ENCODE measurements at places on chromosomes 2 and 18.

DNA sequence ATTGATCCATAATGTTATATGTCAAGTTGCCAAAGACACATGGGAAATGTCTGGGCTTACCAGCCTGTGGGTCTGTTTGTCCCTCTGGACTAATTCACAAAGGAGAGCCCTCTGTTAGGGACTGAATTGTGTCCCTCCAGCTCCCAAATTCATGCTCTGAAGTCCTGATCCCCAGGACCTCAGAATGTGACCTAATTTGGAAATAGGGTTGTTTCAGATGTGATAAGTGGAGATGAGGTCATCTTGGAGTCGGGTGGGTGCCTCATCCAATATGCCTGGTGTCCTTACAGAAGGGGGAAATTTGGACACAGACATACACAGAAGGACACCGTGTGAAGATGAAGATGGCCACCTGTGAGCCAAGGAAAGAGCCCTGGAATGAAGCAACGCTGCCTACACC lies 41.4 kb upstream of the ROCK2 start:
- H3K4me1 ChIP-seq: peaks cover 3% of the 10 kb centered on the region
- H3K4me3 ChIP-seq: no peak overlapping the region
- DNase-seq: no peak
- no peak overlapping the region for H3K27ac ChIP-seq

GRCh38 chr2:232464544-232464885 lies 8.6 kb downstream of the ALPI start:
- peaks cover 11% of the 10 kb centered on the region for H3K4me1 ChIP-seq
- no peak for DNase-seq
- H3K36me3 ChIP-seq: no peaks in the 10 kb centered on the region
- no peak overlapping the region for H3K27ac ChIP-seq
- H3K4me3 ChIP-seq: no peak overlapping the region
- peaks cover 3% of the 10 kb centered on the region for H3K27me3 ChIP-seq

DNA sequence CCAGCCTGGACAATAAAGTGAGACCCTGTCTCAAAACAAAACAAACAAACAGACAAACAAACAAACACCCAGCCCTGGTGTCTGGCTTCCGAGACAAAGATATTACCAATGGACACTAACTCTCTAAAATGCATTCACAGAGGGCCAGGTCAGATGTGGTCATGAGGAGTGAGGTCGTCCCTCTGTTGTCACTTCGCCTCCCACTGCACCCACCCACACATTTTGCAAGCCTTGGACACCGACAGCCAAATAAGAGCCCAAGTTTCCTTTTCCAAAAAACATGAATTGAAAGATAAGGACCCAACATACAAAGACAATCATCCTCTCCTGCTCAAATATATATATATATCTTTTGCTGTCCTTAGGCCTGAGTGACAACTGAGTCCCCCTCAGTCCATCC lies 319.9 kb downstream of the TSN start:
- H3K4me1 ChIP-seq: no peaks in the 10 kb centered on the region
- H3K27me3 ChIP-seq: no peaks in the 10 kb centered on the region
- no peak for DNase-seq
- no peak overlapping the region for H3K4me3 ChIP-seq
- no peak overlapping the region for H3K27ac ChIP-seq
- H3K36me3 ChIP-seq: no peaks in the 10 kb centered on the region

- no peak overlapping the region for H3K27ac ChIP-seq
- no peaks in the 10 kb centered on the region for H3K36me3 ChIP-seq
- no peaks in the 10 kb centered on the region for H3K27me3 ChIP-seq
Measured at GRCh38 chr2:132586101-132586511, 83.9 kb downstream of the LYPD1 start.

- H3K4me1 ChIP-seq: no peaks in the 10 kb centered on the region
- no peaks in the 10 kb centered on the region for H3K27me3 ChIP-seq
- no peak for DNase-seq
- H3K4me3 ChIP-seq: no peak overlapping the region
- H3K27ac ChIP-seq: no peak overlapping the region
- no peaks in the 10 kb centered on the region for H3K36me3 ChIP-seq
Measured at GRCh38 chr2:171191021-171191420, 30.3 kb upstream of the TLK1 start.

DNA sequence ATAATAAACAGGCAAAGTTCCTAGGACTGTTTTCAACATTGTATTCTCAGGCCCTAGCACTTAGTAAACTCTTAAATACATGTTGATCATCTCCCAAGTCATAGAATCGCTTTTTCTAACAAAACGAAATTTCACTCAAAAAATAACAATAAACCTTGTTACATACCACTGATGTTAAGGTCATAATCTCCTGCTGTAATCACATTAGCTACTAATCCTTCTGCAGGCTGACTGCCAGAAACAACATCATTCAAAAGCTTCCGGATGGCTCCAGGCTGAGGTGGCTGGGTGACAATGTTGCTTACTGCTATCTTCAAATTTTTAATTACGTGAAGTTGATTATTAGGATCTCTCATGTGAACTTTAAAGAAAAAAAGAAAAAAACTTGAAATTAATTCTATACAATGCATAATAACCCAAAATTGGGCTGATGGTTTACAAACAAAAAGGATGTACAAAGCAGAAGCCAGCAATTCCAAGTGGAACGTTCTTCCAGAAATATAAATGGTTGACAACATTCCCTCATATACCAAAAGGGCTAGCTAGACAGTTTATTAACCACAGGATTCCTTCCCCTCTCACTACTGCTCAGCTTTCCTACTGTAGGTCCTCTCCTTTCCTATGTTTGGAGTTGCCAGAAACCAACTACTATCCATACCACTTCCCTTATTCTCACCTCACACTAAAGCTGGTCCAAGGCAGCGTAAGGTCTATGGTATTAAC lies 11.6 kb downstream of the TRAPPC8 start:
- no peak overlapping the region for H3K27ac ChIP-seq
- H3K27me3 ChIP-seq: no peaks in the 10 kb centered on the region
- no peaks in the 10 kb centered on the region for H3K4me1 ChIP-seq
- peaks cover 44% of the 10 kb centered on the region for H3K36me3 ChIP-seq

- H3K4me3 ChIP-seq: no peak overlapping the region
- no peak for DNase-seq
- no peaks in the 10 kb centered on the region for H3K27me3 ChIP-seq
Measured at GRCh38 chr2:37527361-37527760, 144.1 kb downstream of the CDC42EP3 start.

DNA sequence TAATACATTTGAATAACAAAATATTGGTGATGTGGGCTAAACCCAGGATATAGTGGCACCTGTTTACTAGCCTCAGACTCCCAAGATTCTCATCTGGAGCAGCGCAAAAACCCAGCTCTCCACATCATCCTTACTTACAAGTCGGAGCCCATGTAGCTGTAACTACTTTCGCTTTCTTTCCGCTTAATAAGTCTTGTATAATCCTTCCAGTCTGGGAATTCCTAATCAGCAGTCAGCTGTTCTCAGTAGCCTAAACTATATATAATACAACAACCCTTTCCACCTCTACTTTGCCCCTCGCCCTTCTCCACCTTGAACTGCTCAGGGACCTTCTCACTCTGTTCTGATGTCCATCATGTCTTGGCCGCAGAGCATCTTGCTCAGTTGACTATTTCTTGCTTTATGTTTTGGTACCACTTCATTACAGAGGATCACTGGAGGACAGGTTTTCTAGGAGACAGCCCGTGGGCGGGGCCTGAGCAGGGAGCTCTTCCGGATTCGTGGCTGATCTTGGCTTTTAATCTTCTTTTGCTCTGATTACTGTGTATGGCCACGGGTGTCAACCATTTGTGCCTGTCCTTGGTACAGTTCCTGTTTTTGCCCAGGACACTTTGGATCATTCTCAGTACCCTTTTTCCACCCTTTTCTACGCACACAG lies 119.9 kb upstream of the SERTAD2 start:
- H3K36me3 ChIP-seq: no peaks in the 10 kb centered on the region
- DNase-seq: no peak
- H3K4me1 ChIP-seq: peaks cover 7% of the 10 kb centered on the region
- no peak overlapping the region for H3K27ac ChIP-seq
- H3K4me3 ChIP-seq: no peak overlapping the region

DNA sequence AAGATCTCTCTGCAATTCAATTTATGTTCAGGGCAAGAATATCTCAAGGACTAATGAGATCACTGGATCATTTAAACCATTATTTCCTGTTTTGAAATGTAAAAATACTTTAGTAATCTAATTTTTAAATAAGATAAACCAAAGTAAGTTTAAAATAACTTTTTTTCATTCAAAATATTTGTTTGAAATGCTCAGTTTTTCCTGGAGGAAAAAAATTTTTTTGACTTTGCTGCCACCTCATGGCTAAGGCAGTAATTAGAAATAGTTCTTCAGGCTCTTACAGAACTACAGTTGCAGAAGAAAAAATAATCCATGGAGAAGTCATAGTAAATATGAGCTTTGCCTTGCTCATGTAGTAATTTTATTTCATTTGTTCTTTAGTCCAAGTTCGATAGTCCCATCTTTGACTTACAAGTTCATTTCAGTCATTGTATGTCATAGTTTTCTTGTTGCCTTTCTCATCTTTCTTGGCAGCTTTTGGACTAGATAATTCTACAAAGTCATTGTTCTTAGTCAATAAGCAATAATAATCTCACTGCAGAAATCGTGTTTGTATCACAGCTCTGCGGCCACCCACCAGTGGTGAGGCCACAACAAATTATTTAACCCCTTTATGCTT lies 127.4 kb downstream of the DPP4 start:
- no peaks in the 10 kb centered on the region for H3K27me3 ChIP-seq
- DNase-seq: no peak
- no peaks in the 10 kb centered on the region for H3K4me1 ChIP-seq
- no peaks in the 10 kb centered on the region for H3K36me3 ChIP-seq

GRCh38 chr2:201057715-201058248 lies 13.7 kb downstream of the HYCC2 start:
- peaks cover 27% of the 10 kb centered on the region for H3K36me3 ChIP-seq
- H3K27me3 ChIP-seq: no peaks in the 10 kb centered on the region
- DNase-seq: no peak
- H3K4me3 ChIP-seq: no peak overlapping the region
- no peak overlapping the region for H3K27ac ChIP-seq

- H3K27me3 ChIP-seq: no peaks in the 10 kb centered on the region
- no peak overlapping the region for H3K4me3 ChIP-seq
- H3K27ac ChIP-seq: no peak overlapping the region
- H3K4me1 ChIP-seq: no peaks in the 10 kb centered on the region
- DNase-seq: no peak
Measured at GRCh38 chr18:72375618-72376017, 168.5 kb downstream of the CBLN2 start.

GRCh38 chr18:58699551-58699950 lies 28.3 kb downstream of the MALT1 start:
- no peaks in the 10 kb centered on the region for H3K27me3 ChIP-seq
- H3K4me1 ChIP-seq: peaks cover 7% of the 10 kb centered on the region
- no peak overlapping the region for H3K27ac ChIP-seq
- no peak overlapping the region for H3K4me3 ChIP-seq

DNA sequence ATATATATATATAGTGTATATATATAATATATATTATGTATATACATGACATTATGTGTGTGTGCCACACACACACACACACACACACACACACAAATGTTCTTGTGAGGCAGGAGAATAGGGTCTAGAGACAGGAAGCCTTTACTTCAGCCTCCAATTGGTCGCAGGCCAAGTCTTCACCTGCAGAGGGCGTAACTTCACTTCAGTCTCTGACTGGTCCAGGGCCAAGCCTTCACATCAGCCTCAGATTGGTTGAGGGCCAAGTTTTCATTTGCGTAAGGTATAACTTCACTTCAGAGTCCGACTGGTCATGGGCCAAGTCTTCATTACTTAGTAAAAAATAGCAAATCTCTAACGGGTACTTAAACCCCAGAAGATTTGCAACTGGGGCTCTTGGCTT lies 13.2 kb upstream of the SS18 start:
- no peak for DNase-seq
- no peaks in the 10 kb centered on the region for H3K36me3 ChIP-seq
- no peak overlapping the region for H3K4me3 ChIP-seq
- no peak overlapping the region for H3K27ac ChIP-seq

GRCh38 chr2:84201158-84201557 lies 257.9 kb downstream of the SUCLG1 start:
- no peak for DNase-seq
- H3K27ac ChIP-seq: no peak overlapping the region
- H3K4me1 ChIP-seq: no peaks in the 10 kb centered on the region
- no peak overlapping the region for H3K4me3 ChIP-seq
- no peaks in the 10 kb centered on the region for H3K36me3 ChIP-seq
- no peaks in the 10 kb centered on the region for H3K27me3 ChIP-seq

DNA sequence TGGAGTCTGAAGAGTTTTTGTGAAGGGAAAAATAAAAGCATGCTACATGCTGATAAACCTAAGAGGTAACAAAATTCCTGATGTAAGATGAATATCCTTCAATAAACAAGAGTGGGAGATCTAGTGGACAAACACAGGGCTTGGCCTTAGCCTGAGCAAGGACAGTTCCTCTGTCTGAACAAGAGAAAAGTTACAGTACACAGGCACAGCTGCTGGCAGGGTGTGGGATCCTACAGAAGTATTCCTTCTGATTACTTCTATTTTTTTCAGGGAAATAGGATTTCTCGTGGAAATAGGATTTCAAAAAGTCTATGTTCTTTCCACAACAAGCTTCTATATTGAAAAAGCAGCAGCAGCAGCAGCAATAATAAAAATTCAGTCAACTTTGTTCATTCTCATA lies 54.1 kb downstream of the NBAS start:
- no peak overlapping the region for H3K27ac ChIP-seq
- no peaks in the 10 kb centered on the region for H3K4me1 ChIP-seq
- no peak for DNase-seq
- H3K27me3 ChIP-seq: no peaks in the 10 kb centered on the region

- H3K27ac ChIP-seq: no peak overlapping the region
- no peaks in the 10 kb centered on the region for H3K4me1 ChIP-seq
- no peak for DNase-seq
- H3K4me3 ChIP-seq: no peak overlapping the region
Measured at GRCh38 chr2:191385416-191386160, 140.4 kb downstream of the MYO1B start.

GRCh38 chr2:15748736-15749323 lies 157.2 kb downstream of the DDX1 start:
- no peaks in the 10 kb centered on the region for H3K36me3 ChIP-seq
- H3K27me3 ChIP-seq: peaks cover 8% of the 10 kb centered on the region
- no peak overlapping the region for H3K4me3 ChIP-seq
- H3K27ac ChIP-seq: no peak overlapping the region
- no peak for DNase-seq
- no peaks in the 10 kb centered on the region for H3K4me1 ChIP-seq

- no peaks in the 10 kb centered on the region for H3K36me3 ChIP-seq
- H3K27ac ChIP-seq: no peak overlapping the region
- H3K4me3 ChIP-seq: no peak overlapping the region
- no peaks in the 10 kb centered on the region for H3K4me1 ChIP-seq
- H3K27me3 ChIP-seq: peaks cover 9% of the 10 kb centered on the region
Measured at GRCh38 chr18:49875783-49876182, 62.5 kb upstream of the ACAA2 start.

DNA sequence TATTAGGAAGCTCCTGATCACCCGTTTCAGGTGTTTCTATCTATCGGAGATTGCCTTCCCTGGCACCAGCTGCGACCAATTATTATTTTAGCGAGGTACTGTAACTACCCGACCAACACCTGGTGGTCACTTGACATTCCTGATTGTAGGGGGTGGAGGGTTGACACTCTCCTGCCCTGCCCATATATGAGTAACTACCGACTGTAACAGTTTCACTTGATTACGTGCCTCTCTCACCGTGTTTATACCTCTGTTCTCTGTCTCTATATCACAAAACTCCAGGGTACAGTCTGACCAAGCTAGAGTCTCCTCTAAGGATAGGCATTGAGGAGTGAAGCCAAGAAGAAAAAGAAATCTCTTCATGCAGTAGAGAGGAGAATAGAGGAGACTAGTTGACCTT lies 268.0 kb upstream of the LRATD1 start:
- no peak overlapping the region for H3K27ac ChIP-seq
- DNase-seq: no peak
- H3K4me1 ChIP-seq: no peaks in the 10 kb centered on the region

All from activated B cell treated with CpG ODN at 0.5 μM for 24 hours (primary cell).